ENCODE measurements at places on chromosomes 4 and X.

- no peak for DNase-seq
Measured at GRCh38 chr4:96681218-96681617, 841.3 kb downstream of the PDHA2 start.

- DNase-seq = no peak
Measured at GRCh38 chr4:176222149-176222548, 26.8 kb upstream of the SPATA4 start.

- DNase-seq = no peak
Measured at GRCh38 chrX:107758231-107758766, 17.3 kb downstream of the TSC22D3 start.

GRCh38 chrX:41722816-41723618, 964 bp upstream of the GPR82 start:
- DNase-seq = no peak

DNA sequence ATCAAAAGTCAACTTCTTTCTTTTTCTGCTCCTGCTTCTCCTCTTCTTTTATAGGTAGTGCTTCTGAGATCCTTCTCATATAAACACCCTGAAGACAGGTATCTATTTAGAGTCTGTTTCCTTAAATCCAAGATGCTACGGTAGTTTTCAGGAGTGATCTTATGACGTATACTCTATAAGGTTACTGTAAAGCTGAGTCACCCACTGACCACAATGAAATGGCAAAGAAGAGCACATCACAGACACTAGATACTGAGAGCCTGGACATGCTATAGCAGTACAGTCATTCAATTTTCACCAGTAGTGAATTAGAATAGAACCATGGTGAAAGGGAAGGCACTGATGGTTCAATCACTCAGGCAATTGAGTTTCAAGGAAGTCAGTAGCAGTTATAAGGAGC, 412.5 kb downstream of the ADAM29 start:
- DNase-seq = no peak

- DNase-seq = no peak
Measured at GRCh38 chrX:65994519-65995506, 45.1 kb downstream of the VSIG4 start.

GRCh38 chr4:12519426-12519825, 964.7 kb downstream of the RAB28 start:
- DNase-seq = no peak

DNA sequence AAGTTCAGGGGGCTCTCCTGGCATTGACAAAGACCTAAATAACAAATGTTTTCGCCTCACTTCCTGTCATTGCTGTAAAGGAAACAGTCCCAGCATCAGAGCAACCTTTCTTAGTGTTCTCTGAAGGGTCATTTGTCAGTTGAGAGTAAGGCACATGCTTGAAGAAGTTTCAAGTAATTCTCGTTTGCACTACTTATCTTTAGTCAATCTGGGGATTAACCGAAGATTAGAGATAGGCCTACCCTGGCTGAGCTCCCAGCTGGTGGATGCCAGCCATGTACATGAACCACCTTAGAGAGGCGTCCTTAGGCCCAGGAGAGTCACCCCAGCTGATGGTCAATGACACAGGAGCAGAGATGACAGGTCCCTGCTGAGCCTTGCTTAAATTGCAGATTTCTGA, 189.9 kb upstream of the PGRMC2 start:
- DNase-seq = no peak

GRCh38 chr4:158397781-158398180, 123.9 kb upstream of the RXFP1 start:
- DNase-seq = no peak

- no peak for DNase-seq
Measured at GRCh38 chr4:7050481-7051143, 7.4 kb downstream of the TADA2B start.

- DNase-seq = no peak
Measured at GRCh38 chr4:95506264-95506663, 42.5 kb downstream of the UNC5C start.

GRCh38 chr4:111701102-111701501, 444.2 kb upstream of the FAM241A start:
- DNase-seq = no peak

DNA sequence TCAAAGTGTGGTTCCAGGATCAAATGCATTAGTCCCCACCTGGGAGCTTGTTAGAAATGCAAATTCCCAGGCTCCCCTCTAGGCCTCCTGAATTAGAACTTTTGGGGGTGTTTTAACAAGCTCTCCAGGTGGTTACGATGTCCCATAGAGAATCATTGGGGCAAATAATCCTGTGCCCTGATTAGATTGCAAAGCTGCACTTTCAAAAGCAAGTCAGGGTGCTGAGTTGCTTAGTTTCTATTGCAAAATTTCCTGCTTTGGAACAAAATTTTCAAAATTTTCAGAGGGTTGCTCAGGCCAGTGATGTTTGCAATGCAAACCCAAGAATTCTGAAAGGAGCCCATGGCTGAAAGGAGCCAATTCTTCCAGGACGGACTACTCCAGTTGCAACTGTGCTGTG, 71.0 kb downstream of the MGST2 start:
- DNase-seq = no peak

DNA sequence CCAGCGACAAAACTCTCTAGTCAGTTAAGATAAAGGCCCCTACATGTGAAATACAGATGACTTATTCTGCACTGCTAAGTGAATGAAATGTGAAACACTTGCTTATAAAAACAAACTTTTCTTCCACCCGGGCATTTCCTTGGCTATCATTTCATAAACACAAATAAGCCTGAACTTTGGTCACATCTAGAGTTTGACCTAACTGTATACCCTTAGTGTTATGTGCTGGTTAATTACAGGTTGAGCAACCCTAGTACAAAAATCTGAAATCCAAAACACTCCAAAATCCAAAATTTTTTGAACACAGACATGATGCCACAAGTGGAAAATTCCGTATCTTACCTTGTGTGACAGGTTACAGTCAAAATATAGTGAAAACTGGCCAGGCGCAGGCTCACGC, 45.9 kb downstream of the SAT1 start:
- no peak for DNase-seq

DNA sequence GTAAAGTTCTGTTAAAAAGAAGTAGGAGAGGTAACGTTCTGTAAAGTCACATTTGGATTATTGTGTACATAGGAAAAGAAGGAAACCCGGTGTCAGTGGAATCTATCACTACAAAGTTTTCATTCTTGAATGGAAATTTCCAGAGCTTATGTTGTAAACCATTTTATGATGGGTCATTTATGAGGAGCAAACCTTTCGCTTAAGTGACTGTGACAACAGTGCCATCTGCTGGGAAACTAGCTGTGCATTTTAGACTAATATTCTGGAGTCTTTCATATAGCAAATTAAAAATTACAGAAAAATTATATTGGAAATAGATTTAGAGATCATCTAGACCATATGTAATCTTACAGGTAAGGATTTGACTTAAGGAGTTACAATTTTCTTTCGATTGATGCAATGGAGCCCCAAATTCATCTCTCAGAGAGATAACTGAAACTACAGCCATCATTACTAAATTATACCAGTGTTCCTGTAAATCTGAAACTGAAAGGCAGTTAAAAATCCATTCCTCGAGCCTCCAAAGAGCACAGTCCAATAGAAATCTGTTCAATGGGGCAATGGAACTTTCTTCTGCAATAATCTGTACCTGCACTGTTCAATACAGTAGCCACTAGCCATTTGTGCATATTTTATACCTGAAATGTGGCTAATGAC, 26.9 kb downstream of the ASB9 start:
- DNase-seq = peak; percentile 44

DNA sequence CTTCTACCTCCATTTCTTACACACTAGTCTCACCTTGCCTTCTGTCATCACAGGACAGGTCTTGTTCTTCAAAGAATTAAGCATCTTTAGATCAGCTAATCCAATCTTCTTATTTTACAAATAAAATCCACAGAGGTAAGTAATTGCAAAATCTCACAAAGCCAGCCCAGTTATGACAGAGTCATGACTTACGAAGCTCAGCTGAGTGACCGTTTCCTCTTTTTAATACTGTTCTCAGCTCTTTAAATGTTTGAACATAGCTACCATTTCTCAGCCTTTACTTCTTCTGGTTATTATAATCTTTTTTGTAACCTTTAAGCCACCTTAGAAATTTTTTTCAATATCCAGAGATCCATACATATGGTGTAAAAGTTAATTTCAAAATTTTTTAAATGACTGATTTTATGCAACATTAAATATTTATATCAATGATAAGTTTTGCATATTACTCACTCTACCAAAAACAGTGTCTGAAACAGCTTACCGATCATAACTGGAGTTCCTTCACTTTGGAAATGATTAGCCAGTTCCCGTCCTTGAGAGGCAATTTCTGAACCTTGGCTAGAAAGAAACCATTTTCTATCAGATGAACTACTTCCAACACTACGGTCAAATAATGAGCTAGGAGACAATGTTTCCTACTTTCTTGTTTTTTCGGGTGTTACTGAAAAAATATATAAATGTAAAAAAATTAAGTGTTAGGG, 8.8 kb downstream of the ANKRD37 start:
- no peak for DNase-seq

- DNase-seq = no peak
Measured at GRCh38 chrX:53188763-53189162, 36.2 kb downstream of the KDM5C start.

DNA sequence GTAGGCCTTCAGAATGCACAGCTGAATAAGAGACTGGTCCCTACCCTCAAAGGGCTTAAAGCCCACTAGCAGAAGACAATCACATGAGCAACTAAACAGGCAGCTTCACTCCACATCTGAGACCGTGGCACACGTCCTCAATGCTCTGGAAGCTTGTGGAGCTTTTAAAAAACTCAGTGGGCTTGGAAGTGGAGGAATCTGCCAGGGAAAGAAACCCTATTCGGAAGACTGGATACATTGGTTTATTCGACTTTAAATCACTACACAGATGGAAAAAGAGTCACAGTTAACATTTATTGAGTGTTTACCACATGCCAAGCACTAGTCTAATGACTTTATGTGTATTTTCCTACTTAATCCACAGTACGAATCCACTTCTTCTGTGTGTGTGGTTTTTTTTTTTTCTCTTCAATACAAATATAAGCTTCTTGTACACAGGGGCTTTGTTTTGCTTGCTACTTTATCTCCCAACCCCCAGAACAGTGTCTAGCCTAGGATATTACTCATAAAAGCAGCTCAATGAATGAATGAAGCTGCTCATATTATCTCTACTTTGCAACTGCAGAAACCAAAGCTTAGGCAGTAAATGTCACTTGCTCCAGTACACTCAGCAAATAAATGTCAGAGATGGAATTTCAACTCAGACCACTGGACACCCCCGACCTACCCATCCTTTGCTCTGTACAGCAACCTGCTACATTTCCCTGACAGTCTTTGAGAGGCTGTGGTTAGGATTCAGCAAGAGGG, 137.7 kb downstream of the LDB2 start:
- no peak for DNase-seq

- DNase-seq = no peak
Measured at GRCh38 chr4:187656959-187657358, 338.6 kb upstream of the ZFP42 start.

DNA sequence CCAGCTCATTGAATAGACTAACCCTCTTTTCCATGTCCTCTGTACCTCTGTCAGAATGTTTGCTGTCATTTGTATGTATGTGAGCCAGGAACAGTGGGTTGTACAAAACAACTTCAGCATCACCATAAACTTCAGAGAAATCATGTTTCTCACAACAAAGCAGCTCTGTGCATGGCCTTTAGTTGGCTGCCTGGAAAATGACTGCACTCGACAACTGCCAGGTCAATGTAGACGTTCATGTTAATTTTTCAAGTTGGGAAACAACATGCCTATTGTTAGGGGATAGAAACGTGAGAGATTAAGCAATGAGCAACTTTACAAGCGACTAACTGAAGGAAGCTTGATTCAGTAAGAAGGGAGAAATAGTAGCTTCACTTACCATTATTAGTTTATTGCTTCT, 17.9 kb upstream of the CXCL11 start:
- no peak for DNase-seq

- no peak for DNase-seq
Measured at GRCh38 chrX:120749141-120749846, 119.4 kb upstream of the C1GALT1C1 start.

DNA sequence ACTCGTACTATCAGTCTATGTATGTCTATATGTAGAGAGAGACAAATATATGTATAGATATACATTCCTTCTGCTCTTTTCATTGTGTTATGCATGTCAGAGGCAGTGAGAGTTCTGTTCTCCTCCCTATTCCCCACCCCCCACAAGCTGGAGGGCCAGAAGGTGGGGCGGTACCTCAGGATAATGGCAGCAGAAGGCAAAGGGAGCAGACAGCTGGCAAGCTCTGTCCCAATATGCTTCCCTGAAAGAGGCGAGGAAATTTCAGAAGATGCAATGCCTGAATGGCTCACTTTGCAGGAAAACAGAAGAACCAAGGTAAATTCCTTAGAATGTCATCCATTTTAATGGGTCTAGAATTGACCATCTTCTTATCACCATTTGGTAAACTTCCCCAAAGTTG, 114.4 kb downstream of the NAA11 start:
- DNase-seq = no peak

- DNase-seq = no peak
Measured at GRCh38 chr4:13415068-13415785, 68.9 kb downstream of the RAB28 start.

GRCh38 chr4:169210504-169211118, 60.1 kb downstream of the SH3RF1 start:
- peak; percentile 37 for DNase-seq

DNA sequence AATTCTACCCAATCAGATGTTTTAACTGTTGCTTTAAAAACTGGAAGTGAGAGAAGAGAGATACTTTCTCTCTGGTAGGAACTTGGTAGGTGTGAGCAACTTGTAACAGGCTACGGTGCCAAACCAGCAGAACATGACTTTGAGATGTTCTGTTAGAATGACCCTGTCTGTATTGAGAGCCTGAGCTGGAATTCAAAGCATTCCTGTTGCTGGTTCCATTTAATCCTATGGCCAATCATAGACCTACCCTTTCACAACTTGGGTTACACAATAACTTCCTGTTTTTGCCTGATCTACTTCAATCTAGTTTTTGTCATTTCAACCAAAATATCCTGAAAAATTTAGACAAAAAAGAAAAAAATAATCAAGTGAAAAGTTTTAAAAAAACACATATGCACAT, 1.7 kb upstream of the PRRG1 start:
- no peak for DNase-seq

DNA sequence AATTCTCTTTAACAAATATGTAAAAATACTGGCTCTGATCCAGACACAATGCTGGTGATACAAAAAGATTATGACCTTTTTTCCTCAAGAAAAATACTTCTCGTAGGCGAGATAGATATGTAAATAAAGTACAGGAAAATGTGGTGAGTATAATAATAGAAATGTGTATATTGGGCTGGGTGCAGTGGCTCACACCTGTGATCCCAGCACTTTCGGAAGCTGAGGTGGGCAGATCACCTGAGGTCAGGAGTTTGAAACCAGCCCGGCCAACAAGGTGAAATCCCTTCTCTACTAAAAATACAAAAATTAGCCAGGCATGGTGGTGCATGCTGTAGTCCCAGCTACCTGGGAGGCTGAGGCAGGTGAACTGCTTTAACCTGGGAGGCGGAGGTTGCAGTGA, 55.0 kb downstream of the MRPL1 start:
- no peak for DNase-seq

DNA sequence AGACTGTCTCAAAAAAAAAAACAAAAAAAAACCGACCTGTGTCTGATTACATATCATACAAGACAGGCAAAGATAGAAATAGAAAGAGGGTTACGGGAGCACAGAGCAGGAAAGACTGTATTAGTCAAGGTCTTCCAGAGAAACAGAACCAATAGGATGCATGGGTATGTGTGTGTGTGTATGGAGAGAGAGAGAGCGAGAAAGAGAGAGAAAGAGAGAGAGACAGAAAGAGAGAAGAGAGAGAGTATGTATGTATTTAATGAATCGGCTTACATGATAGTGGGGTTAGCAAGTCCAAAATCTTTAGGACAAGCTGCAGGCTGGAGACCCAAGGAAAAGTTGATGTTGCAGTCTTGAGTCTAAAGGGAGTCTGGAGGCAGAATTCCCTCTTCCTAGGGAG, 7.5 kb upstream of the DDX3X start:
- DNase-seq = no peak

Data from CD4-positive, alpha-beta T cell treated with Interleukin-1 beta for 1 hour (primary cell).